ENCODE measurements at places on chromosomes 3 and 15.

DNA sequence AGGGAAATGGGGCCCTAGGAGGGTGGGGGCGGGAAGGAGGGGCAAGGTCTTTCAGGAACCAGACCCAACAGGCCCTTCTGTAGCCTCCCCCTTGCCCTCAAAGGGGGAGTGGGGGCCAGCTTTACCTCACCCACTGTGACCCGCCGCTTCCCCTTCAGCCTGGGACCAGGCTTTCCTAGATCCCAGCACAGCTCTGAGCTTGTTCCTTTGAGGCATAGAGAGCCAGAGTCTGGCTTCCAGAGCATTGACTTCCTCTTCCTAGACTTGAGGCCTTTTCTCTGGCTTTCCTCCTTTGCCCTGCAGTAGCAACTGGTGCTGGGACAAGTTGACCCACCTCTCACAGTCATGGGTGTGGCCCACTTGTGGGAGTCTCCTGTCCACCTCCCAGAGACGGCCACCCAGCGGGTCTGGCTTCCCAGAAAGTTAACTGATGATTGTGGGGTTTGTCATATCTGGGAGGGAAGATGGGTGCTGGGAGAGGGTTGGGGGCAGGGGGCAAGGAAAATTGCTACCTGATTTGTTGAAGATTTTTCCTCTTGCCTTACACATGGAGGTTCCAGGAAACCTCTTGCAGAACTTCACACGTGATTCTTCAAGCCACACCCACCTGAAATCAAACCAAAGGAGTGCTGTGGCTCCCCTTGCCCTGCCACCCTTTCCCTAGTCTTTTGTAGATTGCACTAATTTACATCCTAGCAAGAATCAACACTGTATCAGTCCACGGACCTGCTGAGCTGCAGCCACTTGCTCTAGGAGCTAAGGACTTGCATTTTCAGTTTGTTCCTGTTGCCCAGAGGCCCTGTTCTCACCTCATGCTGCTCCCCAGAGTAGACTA, 4.1 kb upstream of the CHST14 start:
- DNase-seq = no peak

DNA sequence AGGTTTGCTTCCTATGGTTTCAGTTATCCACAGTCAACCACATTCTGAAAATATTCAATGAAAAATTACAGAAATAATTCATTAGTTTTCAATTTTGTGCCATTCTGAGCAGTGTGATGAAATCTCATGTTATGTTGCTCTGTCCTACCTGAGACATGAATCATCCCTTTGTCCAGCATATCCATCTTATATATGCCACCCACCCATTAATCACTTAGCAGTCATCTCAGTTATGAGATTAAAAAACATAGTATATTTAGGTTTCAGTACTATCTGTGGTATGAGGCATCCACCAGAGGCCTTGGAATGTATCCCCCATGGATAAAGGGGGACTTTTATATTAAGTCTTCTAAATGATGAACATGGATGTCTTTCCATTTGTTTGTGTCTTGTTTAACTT, 64.7 kb upstream of the PROK2 start:
- DNase-seq = no peak

DNA sequence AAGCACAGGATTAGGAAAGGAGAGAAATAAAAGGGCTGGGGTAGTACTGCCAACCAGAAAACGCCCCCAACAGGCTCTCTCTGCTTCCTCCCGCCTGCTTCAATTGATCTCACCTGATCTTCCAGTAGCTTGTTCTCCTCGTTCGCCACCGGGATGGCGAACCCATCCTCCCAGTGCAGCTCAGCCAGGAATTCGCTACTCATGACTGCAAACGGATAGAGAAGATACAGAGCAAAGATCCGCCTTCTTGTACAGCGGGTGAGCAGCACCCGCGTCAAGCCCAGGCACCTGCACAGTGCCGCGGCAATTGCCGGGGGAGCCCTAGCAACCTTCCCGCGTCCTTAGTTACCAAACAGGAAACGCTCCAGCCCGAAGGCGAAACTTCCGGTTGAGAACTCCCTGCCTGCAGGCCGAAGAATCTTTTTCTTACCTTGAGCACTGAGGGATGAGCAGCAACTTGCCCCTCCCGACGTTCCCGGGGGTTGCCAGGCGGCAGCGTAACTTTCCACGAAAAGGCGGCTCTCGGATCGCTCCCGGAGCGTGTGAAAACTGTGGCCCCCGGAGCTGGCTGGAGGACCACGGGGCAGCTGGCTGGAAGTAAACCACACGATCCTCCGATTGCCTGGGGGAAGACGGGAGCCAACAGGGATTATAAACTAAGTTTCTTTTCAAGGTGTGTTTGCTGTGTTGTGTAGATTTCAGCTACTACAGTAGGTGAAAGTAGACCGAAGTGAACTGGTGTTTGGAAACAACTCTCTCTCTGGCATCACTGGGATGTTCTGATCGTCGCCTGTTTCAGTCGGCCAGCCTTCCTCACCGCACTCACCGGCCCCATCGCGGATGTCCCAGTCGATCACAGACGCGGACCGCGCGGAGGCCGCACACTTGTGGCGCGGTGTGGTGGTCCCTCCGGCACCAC, at the start of gene CCDC39:
CCDC39 (minus strand) TSS at position 312 of the 919 bp plus-strand sequence; CDS start at position 203, 109 bp downstream.
- DNase-seq = peak; percentile 10

DNA sequence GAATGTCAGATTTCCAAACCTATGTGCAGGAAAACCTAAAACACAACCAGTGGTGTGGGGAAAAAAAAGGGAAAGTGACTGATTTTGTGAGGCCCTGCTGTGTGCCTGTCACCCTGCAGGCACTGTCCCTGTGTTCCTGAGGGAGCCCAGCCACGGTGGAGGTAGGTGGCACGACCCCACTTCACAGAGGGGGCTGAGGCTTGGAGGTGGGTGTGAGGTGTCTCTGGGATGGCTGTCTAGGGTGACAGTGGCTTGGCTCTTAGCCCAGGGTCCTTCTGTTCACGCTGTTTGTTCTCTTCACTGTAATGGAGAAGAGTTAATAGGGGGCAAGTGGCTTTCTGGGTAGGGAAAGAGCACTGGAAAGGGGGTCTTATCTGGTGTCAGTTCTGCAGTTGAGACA, 22.6 kb downstream of the RASGRF1 start:
- no peak for DNase-seq

GRCh38 chr3:54746722-54747121, 181.1 kb downstream of the LRTM1 start:
- no peak for DNase-seq

DNA sequence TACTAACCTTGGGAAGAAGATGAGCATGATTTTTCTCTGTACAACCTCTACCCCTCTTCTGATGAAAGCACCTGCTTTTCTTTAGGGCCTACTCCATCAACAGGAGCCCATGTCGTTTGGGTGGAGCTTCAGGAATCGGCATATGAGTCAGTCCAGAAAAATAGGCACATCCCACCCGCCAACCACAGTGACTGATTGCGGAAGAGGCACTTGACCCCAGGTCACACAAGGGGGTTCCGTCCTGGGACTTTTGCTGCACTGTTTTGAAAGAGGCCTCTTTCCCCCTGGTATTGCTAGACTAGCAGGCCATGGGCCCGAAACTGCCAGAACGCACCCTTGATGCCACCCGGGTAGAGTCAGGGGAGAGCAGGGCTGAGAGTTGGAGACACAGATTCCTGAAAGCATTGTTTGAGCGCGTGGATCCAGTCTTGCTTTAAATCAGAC, 19.3 kb upstream of the NRROS start:
- no peak for DNase-seq

GRCh38 chr3:158403013-158403412, 168.0 kb upstream of the MLF1 start:
- no peak for DNase-seq

GRCh38 chr15:52013151-52013791, 5.7 kb upstream of the MAPK6 start:
- peak; percentile 13 for DNase-seq

GRCh38 chr15:94470492-94470891, 239.1 kb downstream of the MCTP2 start:
- no peak for DNase-seq

- DNase-seq = no peak
Observed at GRCh38 chr15:69497667-69498066, 45.0 kb downstream of the RPLP1 start.

DNA sequence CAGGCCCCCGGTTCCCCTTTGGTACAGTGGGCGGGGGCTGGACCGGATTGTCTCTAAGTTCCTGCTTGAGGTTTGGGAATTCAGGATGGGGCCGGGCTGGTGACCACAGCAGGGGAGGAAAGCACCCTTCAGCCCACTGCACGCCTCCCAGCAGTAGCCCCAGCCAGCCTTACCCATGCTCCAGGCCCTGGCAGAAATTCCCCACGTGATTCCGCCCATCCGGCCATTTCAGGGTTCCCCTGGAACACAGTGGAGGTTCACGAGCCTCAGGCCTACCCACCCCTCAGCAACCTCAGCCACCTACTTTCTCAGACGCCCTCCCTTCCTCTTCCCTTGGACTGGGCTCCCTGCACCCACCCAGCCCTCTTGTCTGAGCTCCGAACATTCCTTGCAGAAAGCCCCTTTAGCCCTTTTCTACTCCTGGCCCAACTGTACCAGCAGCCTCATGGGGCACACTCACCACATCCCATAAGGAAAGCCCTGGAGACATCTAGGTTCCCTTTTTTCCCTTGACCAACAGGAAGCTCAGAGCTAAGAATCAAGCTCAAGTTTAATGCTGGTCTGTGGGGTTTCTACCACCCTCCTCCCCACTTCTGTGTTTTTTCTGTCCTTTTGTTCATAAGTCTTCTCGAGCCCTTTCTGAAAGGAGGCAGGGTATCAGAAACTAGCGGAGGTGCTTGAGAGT, 11.5 kb downstream of the ALS2CL start:
- no peak for DNase-seq

DNA sequence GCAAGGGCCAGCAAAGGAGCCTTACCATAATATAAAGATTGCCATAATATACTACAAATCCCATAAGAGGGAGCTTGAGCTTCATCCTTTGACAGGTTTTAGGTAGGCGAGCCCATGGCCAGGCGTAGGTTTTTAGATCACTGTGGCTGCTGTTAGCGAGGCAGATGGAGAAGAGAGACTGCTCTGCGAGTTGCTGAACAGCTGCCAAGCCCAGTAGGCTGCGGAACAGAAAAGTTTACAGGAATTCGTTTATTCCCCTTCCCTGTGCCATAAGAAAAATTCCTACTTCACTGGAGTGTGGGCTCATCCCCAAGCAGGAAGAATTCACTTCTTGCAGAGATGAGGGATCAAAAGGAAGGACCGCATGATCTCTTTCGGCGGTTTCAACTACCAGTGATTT, 30.5 kb downstream of the TMED3 start:
- DNase-seq = no peak

DNA sequence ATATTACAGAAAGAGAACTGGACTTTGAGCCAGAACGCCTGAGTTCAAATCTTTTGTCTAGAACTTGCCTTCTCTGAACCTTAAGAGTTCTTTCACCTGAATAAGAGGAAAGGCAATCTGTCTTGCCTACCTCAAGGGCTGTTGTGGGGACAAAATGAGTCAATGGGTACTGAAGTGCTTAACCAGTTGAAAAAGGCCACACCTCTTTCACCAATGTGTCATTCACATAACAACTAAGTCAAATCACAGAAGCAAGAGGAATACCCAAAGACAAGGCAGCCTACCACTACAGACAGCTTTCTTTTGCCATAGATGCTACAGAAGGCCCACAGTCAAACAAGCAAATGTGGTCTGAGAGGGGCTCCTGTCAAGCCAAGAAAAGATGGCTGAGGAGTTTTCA, 39.7 kb downstream of the NBEAL2 start:
- DNase-seq = no peak

- no peak for DNase-seq
Observed at GRCh38 chr3:53989946-53990345, 98.3 kb upstream of the SELENOK start.
